ENCODE measurements at places on chromosomes 11 and 22.

GRCh38 chr11:87966694-87967093, 208.5 kb downstream of the RAB38 start:
- H3K36me3 ChIP-seq = no peaks in the 10 kb centered on the region
- no peaks in the 10 kb centered on the region for H3K27me3 ChIP-seq
- H3K27ac ChIP-seq = no peak overlapping the region
- H3K4me1 ChIP-seq = no peaks in the 10 kb centered on the region

DNA sequence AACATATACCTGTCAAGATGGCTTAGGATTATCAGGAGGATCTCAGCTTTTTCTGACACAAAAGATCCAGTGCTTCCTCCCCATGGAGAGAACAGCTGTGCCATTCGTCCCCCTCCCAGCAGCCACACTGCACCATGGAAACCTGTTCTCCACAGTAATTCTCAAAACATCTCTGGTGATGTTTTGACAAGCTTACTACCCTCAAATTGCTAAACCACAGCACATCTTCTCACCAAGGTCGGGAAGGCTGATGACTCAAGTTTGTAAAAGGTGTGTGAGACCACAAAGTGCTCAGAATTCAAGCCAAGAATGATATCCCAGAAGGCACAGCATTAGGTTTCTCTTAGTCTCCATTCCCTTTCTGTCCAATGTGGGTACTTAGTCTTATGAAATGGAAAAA, 3.9 kb upstream of the RAB38 start:
- peaks cover 35% of the 10 kb centered on the region for H3K27me3 ChIP-seq
- peak overlapping the region; percentile 34 for H3K27ac ChIP-seq
- H3K36me3 ChIP-seq = no peaks in the 10 kb centered on the region
- H3K4me1 ChIP-seq = peaks cover 46% of the 10 kb centered on the region

DNA sequence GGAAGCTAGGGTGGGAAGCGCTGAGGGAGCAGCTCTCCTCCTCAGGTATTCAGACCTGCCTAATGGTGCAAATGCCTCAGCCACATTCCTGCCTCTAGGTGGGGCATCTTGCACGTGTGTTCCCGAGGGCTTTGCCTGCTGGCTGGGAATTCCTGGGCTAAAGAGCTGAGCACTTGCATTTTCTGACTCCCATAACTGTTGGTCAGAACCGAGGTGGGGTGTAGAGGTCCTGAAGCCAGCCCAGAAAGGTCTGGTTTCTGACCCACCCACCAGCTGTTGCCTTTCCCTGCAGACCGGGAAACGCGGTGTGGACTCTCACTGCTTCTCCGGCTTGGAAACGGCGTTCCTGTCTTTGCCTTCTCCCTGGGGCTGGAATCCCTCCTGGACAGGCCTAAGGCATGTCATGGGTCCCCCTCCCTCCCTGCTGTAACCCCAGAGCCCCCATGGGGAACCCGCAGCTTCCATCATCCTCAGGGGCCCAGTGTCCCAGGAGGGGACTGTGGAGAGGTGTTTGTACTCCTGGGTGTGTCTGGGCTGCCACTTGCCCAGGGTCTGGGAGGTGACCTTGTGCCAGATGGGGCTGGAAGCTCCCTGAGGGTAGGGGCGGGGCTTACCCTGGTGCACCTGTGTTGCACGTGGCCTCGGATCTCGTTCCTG, 24.0 kb upstream of the SMIM38 start:
- H3K4me1 ChIP-seq = no peaks in the 10 kb centered on the region
- H3K36me3 ChIP-seq = no peaks in the 10 kb centered on the region
- no peak overlapping the region for H3K27ac ChIP-seq
- no peaks in the 10 kb centered on the region for H3K27me3 ChIP-seq
- no peak overlapping the region for H3K4me3 ChIP-seq

DNA sequence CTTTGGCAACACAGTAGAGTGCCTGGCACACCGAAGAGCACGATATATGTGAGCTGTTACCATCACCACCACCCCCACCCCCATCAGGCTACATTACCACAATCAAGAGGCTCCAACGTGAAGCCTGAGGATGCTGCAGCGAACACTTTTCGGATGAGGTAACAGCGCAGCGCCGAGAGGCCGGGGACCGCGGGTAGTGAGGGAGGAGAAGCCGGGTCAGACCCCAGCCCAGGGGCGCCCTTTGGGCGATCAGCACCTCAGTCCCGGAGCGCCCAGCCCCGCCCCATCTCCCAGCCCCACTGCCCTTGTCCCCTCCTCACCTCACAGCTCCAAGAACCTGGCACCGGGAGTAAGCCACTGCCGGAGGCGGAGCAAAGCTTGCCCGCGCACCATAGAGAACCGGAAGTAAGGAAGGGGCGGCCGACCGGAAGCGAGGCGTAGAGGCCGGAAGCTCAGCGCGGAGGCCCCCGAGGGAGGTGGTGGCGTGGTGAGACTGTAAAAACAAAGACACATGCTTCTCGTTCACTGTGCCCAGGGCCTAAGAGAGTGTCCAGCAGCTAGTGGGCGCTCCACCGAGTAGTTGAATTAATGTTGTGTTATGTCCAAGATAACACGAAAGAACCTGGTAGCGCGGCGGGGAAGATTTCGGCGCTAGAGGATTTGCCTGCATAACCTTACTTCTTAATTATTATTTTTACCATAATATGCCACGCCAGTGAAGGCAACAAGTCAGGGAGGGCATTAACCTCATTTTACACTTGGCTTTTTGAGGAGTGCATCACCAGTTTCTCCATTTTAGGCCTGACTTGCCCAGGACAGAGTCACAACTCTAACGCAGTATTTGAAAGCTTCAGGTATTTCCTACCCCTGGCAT, at the start of gene THOC5:
TSS of gene THOC5 (minus strand) at position 407 of the 874 bp plus-strand sequence. CDS start 4,610 bp downstream, outside the sequence.
- H3K4me3 ChIP-seq = peak within 1 kb of the TSS; percentile 94
- peaks cover 24% of the 10 kb centered on the region for H3K4me1 ChIP-seq
- H3K36me3 ChIP-seq = peaks cover 39% of the 10 kb centered on the region

DNA sequence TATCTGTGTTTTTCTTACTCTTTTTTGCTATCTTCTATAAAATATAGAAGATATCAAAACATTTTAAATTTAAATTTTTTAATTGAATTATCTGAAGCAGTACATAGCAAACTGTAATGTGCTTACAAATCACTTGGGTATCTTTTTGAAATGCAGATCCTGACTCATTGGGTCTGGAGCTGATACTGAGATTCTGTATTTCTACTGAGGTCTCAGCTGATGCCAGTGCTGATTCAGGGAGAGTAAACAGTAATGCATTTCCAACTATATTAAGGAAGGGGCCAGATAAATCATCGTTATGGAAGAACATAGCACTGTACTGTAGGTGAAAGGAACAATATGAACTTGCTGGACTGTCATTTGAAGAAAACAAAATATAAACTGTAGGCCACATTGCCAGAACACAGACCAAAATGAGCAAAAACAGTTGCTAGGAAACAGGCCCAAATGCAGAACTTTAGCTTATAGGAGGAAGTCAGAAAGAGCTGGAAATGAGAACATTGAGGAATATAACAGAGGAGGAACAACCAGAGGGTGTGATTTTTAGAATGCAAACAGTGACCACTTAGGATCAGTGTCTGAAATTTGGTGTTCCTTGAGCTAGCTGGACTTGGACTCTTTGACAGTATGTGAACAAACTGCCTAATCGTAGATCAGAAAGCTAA, 3.3 kb downstream of the ARL14EP start:
- peaks cover 40% of the 10 kb centered on the region for H3K36me3 ChIP-seq
- peaks cover 71% of the 10 kb centered on the region for H3K4me1 ChIP-seq
- H3K27me3 ChIP-seq = no peaks in the 10 kb centered on the region
- peak overlapping the region; percentile 68 for H3K4me3 ChIP-seq
- H3K27ac ChIP-seq = peak overlapping the region; percentile 96

DNA sequence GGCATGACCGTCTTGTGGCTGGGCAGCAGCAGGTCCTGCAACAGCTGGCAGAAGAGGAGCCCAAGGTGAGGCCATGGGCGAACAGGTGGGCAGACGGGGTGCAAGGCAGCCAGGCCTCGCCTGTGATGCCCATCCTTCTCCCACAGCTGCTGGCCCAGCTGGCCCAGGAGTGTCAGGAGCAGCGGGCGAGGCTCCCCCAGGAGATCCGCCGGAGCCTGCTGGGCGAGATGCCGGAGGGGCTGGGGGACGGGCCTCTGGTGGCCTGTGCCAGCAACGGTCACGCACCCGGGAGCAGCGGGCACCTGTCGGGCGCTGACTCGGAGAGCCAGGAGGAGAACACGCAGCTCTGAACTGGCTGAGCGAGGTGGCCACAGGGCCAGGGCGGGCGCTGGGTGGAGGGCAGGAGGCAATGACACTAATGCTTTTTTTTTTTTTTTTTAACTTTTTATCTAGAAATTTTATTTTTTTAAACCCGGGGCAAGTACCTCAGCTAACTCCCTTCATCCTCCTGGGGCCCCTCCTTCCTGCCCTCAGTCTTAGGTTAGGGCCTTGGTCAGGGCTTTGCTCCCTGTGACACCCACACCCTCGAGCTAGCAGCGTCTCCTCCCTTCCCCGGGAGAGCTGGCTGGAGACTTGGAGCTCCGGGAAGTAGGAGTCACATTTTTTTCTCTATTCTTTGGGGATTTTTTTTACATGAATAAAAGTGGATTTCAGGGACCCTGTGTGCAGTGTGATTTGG, 16.0 kb downstream of the PLCB3 start:
- no peak for DNase-seq
- H3K27me3 ChIP-seq = no peaks in the 10 kb centered on the region
- no peak overlapping the region for H3K4me3 ChIP-seq
- H3K4me1 ChIP-seq = peaks cover 27% of the 10 kb centered on the region
- H3K27ac ChIP-seq = peak overlapping the region; percentile 89

- peaks cover 4% of the 10 kb centered on the region for H3K4me1 ChIP-seq
- no peaks in the 10 kb centered on the region for H3K36me3 ChIP-seq
- H3K27me3 ChIP-seq = peaks cover 31% of the 10 kb centered on the region
- H3K4me3 ChIP-seq = peak within 1 kb of the TSS; percentile 51
- peak; percentile 16 for DNase-seq
- H3K27ac ChIP-seq = no peak within 1 kb of the TSS
Observed at GRCh38 chr11:104164028-104164520, at the start of gene PDGFD. PDGFD (minus strand) TSS chr11:104164147.

DNA sequence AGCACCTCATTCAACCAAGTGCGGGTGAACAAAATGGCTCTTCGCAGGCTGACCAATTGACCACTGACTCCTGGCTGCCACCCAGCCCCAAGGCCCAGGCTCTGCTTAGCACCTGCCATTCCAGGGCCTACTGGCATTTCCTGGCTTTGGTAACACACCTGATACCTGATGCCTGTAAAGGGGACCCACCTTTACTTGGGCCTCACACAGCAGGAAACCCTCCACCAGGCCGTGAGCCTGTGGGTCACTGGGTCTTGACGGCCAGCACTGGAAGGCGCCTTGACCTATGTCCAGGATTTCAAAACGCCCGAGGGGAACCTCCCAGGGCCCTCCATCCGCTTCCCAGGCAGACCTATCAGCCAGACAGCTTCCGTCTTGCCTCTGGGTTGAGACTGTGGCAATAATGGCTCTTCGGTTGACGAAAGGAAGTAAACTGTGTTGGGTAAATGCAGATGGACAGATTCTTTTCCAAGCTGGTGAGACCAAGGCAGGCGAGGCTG, 16.8 kb upstream of the TMEM184B start:
- no peak overlapping the region for H3K4me3 ChIP-seq
- H3K27me3 ChIP-seq = no peaks in the 10 kb centered on the region
- no peak overlapping the region for H3K27ac ChIP-seq
- DNase-seq = no peak
- H3K36me3 ChIP-seq = peaks cover 9% of the 10 kb centered on the region
- no peaks in the 10 kb centered on the region for H3K4me1 ChIP-seq

- H3K27ac ChIP-seq = no peak overlapping the region
- DNase-seq = peak; percentile 18
- H3K27me3 ChIP-seq = peaks cover 7% of the 10 kb centered on the region
- H3K4me1 ChIP-seq = no peaks in the 10 kb centered on the region
Observed at GRCh38 chr11:6298605-6299004, 21.7 kb downstream of the CAVIN3 start.

GRCh38 chr22:20456064-20456721, 18.6 kb upstream of the SCARF2 start:
- H3K4me3 ChIP-seq = no peak overlapping the region
- H3K27me3 ChIP-seq = no peaks in the 10 kb centered on the region
- no peak overlapping the region for H3K27ac ChIP-seq
- peaks cover 14% of the 10 kb centered on the region for H3K4me1 ChIP-seq
- peak; percentile 75 for DNase-seq

GRCh38 chr11:57422669-57423068, 4.3 kb downstream of the SLC43A3 start:
- peaks cover 79% of the 10 kb centered on the region for H3K36me3 ChIP-seq
- peaks cover 77% of the 10 kb centered on the region for H3K4me1 ChIP-seq
- peak overlapping the region; percentile 55 for H3K27ac ChIP-seq
- H3K27me3 ChIP-seq = no peaks in the 10 kb centered on the region
- H3K4me3 ChIP-seq = no peak overlapping the region

DNA sequence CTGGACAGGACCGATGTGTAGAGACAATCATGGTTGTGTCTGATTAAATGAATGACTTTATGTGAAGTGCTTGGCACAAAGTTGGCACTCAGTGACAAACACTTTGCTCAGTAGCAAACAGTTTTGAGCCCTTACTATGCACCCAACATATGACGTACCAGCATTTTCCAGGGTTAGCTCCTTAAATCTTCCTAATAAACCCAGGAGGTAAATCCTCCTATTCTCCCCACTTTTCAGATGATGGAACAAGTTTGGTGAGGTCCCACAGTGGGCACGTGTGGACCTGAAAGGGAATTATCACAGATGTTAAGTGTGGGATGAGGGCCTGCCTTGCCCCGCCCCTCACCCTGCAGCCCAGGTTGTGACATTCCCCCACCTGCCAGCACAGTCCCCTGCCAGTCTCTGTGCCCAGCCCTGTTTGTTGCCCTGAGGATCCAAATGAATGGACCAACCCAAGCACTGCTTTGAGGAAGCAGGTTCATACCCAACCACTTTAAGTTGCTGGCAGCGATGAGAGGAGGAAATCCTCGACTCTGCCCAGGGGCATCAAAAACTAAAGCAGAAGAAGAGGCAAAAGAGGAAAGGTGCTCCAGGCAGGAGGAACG, 6.6 kb upstream of the CARD10 start:
- DNase-seq = no peak
- H3K27ac ChIP-seq = no peak overlapping the region
- H3K4me1 ChIP-seq = peaks cover 14% of the 10 kb centered on the region

DNA sequence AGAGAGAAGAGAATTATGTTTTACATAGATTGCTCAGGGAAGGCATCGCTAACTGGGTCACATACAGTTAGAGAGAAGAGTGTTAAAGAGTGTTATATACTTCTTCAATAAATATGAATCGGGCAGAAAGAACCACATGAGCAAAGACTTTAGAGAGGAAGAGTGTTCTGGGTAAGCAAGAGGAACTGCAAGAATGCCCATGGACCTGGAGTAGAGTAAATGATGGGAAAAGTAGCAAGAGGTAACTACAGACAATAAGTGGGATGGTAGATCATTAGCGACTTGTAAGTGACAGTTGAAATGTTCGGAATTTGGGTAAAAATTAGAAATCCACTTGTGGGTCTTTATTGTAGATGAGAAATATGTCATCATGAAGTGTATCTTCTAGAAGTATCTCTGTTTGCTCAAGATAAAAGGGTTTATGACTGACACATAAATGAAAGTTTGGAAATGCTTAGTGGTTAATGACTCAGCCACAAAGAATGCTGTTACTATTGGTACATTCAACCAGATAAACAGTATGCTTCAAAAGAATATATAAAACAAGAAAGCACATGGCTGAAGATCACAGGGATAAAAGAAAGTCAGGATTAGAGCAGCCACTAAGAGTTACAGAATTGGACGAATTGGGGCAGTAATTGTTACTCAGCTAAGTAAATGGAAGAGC, 229.3 kb downstream of the CASP12 start:
- no peak for DNase-seq
- H3K4me1 ChIP-seq = peaks cover 12% of the 10 kb centered on the region
- H3K27me3 ChIP-seq = no peaks in the 10 kb centered on the region
- H3K36me3 ChIP-seq = peaks cover 16% of the 10 kb centered on the region
- H3K4me3 ChIP-seq = no peak overlapping the region

GRCh38 chr11:86301742-86302091, 323 bp upstream of the HIKESHI start:
- peaks cover 22% of the 10 kb centered on the region for H3K36me3 ChIP-seq
- H3K4me1 ChIP-seq = peaks cover 28% of the 10 kb centered on the region
- DNase-seq = no peak
- H3K27ac ChIP-seq = peak overlapping the region; percentile 88
- H3K27me3 ChIP-seq = peaks cover 5% of the 10 kb centered on the region

All from activated CD4-positive, alpha-beta memory T cell treated with anti-CD3 and anti-CD28 coated beads, Interleukin-2, amount 10 ng/mL, durations not matched to agents 7 days and 5 days (primary cell).